Activated CD8-positive, alpha-beta memory T cell treated with anti-CD3 and anti-CD28 coated beads for 24 hours (primary cell): ENCODE measurements at places on chromosomes 12 and 14.

DNA sequence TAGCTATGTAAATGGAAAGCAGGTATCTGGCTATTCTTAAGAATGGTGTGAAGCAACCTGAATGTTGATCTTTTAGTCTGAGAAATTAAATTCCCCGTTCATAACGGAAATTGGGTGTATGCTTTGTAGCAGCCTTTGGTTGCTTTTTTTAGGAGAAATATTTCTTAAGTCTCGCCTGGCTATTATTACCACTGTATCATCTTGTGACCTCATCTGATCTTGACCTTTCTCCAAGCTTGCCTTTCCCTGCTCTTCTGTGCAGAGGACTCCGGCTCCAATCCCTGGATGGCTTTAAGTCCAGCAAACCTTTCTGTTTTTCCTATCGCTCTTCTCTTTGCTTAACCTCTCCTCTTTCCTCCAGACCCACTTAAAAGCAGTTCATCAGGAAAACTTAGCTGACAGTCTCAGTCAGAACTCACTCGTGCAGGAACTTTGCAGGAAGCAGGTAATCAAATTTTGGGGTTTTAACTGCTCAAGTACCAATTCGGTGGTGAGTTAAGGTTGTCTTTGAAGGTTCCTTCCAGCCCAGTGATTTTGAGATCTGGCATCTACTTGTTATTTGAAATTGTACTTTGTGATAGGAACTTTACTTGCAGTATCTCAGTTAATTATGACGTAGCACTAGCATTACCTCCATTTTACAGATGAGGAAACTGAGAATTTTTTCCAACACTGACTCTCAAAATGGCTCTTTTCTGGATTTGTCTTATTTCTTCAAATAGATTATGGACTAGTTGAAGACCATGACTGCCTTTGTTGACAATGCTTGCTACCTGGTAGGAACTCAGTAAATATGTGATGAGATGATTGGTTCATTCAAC lies 14.1 kb downstream of the PPFIBP1 start:
- no peak for DNase-seq

GRCh38 chr12:108332791-108333382 lies 6.2 kb downstream of the CMKLR1 start:
- DNase-seq = no peak

GRCh38 chr12:112353393-112353792 lies 28.8 kb downstream of the HECTD4 start:
- DNase-seq = no peak

- no peak for DNase-seq
Measured at GRCh38 chr12:92442782-92443181, 260.0 kb upstream of the PLEKHG7 start.

GRCh38 chr12:108635201-108635996 lies 1.7 kb upstream of the SELPLG start:
- DNase-seq = peak; percentile 83

DNA sequence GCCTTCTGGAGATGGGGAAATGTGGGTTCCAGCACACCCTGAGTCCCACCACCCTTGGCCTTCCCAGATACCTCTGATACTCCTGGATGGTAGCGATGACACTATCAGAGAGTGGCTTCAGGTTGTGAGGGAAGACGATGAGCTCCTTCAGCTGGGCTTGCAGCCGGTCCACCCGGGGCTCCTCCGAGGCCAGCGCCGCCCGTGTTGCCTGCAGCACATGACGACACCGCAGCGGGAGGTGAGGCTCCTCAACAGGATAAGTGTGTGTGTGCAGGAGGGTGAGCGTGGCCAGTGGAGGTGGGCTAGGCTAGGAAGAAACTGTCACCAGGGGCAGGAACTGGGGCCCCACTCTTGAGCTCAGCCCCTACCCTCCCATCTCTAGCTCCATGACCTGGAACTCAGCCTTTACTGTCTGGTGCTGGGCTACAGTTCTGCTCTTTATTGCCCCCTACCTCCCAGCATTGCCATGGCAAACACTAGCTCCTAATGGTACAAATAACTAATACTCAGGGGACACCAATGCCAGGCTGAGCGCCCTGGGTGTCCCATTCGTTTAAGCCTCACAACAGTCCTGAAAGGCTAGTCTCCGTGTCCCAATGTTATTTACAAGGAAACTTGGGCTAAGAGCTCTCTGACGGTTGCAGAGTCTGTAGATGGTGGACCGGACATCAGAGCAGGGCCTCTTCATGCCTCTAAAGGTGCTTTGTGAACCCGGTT lies 64.1 kb downstream of the SYNE3 start:
- no peak for DNase-seq

GRCh38 chr12:130487636-130488357 lies 150.1 kb downstream of the PIWIL1 start:
- no peak for DNase-seq

DNA sequence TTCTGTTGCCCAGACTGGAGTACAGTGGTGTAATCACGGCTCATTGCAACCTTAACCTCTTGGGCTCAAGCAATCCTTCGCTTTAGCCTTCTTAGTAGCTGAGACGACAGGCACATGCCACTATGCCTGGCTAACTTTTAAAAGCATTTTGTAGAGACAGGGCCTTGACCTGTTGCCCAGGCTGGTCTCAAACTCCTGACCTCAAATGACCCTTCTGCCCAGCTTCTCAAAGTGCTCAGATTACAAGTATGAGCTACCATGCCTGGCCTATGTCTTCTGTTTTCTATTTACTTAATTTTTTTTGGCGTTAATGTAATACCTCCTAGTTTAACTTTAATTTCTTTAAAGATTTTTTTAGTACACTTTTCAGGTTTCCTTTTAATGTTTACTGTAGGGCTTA lies 20.6 kb upstream of the KLRF1 start:
- no peak for DNase-seq

GRCh38 chr12:131511391-131511802 lies 199.5 kb upstream of the SFSWAP start:
- DNase-seq = peak; percentile 80

DNA sequence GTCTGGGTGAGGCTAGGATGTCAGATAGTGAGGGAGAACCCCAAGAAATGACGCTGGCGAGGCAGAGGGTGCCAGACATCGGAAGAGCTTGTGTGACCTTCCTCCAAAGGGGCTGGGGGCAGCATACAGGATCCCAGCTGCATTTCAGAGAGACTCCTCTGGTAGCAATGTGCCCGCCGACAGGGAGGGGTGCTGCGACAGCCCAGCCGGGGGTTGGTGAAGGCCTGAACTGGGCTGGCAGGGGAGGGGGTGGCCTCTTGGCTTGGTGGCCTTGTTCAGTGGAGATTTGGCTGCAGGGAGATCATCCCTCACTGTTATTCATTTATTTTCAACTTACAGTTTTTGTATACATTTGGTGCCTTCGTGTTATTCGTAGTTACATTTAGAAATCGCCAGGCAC lies 5.2 kb downstream of the TCHP start:
- no peak for DNase-seq

- DNase-seq = no peak
Measured at GRCh38 chr14:68672609-68673285, 120.1 kb downstream of the ZFP36L1 start.

DNA sequence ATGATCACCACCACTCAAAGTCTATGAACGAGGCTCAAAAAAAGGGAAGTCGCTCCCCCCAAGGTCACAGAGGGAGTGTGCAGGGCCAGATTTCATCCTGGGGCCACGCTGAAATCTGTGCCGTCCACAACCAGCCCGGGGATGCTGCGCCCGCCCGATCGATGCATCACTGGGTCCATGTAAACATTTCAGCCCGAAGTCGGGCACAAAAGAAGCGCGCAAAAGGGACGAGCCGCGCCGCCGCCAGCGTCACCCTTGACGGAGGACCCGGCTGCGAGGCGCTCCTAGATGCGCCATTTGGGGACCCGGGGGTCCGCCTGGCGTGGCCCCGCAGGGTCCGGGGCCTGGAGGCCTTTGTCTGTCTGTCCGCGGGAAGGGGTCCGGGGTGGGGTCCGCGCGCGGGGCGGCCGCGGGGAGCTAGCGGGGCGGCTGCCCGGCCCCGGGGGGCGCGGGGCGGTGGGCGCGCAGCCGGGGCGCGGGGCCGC lies 503 bp downstream of the FBXO21 start:
- DNase-seq = peak; percentile 74

GRCh38 chr14:64945431-64946178 lies 3.1 kb upstream of the GPX2 start:
- DNase-seq = peak; percentile 33

- no peak for DNase-seq
Measured at GRCh38 chr14:81625343-81625742, 91.7 kb upstream of the SEL1L start.

GRCh38 chr12:94139816-94140215 lies 8.6 kb upstream of the PLXNC1 start:
- no peak for DNase-seq

DNA sequence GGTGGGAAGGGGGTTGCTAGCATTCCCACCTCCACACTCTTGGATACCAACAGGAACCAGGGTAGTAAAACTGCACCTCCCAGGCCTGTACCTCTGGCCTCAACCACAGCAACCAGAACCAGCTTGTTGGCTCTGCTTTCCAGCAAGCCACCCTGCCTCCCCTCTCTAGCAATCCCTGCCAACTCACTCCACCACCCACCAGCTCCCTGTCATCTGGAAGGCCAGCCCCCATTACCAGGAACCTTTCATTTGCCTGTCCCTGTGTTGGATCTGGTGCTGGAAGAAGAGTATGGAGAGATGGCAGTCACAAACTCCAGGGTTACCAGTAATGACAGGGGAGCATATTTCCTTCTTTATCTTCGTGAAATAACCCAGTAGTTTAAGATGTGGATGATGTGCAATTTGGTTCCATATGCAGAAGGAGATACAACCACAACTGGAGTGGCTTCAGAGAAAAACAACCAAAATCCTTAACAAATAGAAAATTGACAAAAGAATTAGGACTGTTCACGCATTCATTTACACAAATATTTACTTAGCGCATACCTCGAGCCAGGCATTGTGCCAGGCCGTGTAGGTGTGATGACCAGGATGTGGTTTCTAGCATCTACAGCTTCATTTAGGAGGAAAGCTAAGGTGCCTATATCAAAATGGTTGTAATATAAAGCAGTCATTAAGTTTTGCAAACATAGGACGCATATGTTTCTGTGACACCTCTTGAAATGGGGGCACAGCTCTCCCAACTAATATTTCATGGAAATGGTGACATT lies 3.4 kb downstream of the B4GALNT3 start:
- DNase-seq = no peak

DNA sequence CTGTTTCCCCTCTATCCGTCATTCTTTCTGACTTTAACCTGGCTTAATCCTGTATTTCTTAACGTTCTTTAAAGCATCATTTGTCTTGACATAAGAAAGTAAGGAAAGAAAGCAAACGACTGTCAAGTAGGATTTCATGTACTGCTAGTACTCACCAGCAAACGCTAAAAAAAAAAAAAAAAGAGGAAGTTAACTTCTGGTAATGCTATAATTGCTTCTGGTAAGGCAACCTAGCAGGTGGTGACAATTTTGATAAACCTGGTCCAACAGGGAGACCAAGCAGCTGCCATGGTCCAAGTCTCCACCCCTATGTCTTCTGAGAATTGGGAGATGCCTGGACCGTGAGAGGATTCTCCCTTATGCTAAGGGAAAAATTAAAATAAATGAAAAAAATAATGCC lies 306.6 kb downstream of the DAD1 start:
- no peak for DNase-seq

DNA sequence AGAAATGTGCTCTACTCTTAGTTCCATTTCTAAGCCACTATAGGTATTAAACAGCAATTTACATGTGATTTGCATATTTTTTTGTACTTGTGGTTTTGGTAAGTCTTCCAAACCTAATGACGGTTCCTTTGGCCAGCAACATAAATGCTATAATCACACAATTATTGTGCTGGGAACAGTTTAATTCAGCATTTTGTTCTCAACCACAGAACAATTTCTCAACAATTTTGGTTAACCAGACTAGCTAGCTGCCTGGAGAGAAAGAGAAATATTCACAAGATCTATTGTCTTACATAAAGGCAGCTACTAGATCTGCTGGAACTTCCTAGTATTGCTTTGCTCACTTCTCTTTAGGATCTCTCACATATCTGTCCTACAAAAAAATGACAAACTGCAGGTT lies 265.3 kb downstream of the SOX5 start:
- no peak for DNase-seq

DNA sequence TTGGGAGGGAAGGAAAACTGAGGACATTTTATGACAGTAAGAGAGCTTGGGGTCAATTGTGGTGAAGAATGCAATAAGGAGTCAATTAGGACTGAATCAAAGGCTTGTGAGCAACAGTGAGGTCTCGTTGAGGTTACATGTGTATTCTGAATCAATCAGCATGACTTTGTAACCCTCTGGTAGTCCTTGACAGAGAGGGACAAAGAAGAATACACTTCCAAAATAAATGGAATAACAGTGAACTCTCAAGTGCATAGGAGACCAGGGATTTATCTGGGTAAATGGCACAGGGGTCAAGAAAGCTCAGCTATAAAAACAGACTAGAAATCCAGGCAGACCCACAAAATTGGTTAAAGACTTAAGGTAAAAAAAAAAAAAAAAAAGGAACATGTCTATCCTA lies 85.1 kb upstream of the NAV3 start:
- no peak for DNase-seq

- DNase-seq = no peak
Measured at GRCh38 chr12:123013185-123014095, 33.0 kb downstream of the ARL6IP4 start.

DNA sequence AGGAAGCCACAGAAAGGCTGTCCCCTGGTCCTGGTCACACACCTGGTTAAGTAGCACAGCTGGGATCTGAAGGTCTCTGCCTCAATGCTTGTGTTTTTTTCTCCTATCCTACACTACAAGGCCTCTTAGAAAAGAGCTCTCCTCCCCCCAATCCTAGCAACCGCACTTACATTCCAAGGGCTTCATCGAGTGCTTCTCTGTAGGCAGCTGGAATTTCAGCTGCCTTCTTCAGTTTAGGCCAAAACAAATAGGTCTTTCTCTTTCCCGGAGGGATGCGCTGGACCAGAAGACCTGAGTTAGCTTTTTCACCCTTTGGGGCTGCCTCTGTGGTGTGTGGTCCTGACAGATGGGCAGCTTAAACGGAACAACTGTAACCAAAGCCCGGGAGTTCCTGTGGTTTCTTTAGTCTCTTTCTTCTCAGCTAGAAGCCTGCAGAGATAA lies 109.7 kb downstream of the GPATCH2L start:
- no peak for DNase-seq

DNA sequence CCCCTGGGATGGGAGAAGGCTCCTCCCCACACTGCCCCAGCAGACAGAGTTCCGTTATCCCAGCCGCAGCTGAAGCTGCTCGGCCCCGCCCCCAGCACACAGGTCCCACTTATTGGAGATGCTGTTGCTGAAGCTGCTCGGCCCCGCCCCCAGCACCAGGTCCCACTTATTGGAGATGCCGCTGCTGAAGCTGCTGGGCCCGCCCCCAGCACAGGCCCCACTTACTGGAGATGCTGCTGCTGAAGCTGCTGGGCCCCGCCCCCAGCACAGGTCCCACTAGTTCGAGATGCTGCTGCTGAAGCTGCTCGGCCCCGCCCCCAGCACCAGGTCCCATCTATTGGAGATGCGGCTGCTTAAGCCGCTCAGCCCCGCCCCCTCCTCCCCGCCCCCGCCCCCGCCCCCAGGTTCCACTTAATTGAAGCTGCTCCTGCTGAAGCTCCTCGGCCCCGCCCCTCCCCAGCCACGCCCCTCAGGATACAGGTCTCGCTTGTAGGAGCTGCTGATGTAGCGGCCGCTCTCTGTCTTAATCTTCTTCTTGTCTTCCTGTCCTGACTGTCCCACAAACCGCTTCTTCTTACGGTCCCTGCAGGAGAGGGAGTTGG lies 12.0 kb downstream of the CFAP73 start:
- DNase-seq = no peak
